GM23338 (cell line): ENCODE measurements at places on chromosomes 12 and 14. TPM values are rescaled to one million over a fixed set of nuclear protein-coding genes. Genes with fewer than 3 reads are reported as not detected.

GRCh38 chr12:54413284-54414190, 5.5 kb downstream of the ITGA5 start:
- H3K4me3 ChIP-seq = no peak overlapping the region
- H3K36me3 ChIP-seq = no peaks in the 10 kb centered on the region
- no peak overlapping the region for H3K27ac ChIP-seq
- peaks cover 15% of the 10 kb centered on the region for H3K27me3 ChIP-seq
- H3K4me1 ChIP-seq = peaks cover 9% of the 10 kb centered on the region; the same call in 1 of the 2 replicates

SLC25A47 gene
- not detected in 2 replicates for total RNA-seq

GRCh38 chr12:42606471-42606870, 16.9 kb upstream of the PRICKLE1 start:
- H3K4me3 ChIP-seq = no peak overlapping the region
- H3K4me1 ChIP-seq = peaks cover 12% of the 10 kb centered on the region
- H3K27me3 ChIP-seq = no peaks in the 10 kb centered on the region; the same call in 1 of the 2 replicates
- H3K27ac ChIP-seq = no peak overlapping the region
- no peak for DNase-seq

GRCh38 chr14:95489214-95490137, 27.0 kb downstream of the SYNE3 start:
- H3K4me1 ChIP-seq = no peaks in the 10 kb centered on the region; the same call in 1 of the 2 replicates
- H3K36me3 ChIP-seq = no peaks in the 10 kb centered on the region
- no peak overlapping the region for H3K4me3 ChIP-seq
- H3K27ac ChIP-seq = no peak overlapping the region
- no peak for DNase-seq

- no peaks in the 10 kb centered on the region for H3K27me3 ChIP-seq
- no peaks in the 10 kb centered on the region for H3K4me1 ChIP-seq
- H3K4me3 ChIP-seq = no peak overlapping the region
- H3K36me3 ChIP-seq = no peaks in the 10 kb centered on the region
- no peak overlapping the region for H3K27ac ChIP-seq
Observed at GRCh38 chr12:93950311-93950710, 198.1 kb upstream of the PLXNC1 start.

DNA sequence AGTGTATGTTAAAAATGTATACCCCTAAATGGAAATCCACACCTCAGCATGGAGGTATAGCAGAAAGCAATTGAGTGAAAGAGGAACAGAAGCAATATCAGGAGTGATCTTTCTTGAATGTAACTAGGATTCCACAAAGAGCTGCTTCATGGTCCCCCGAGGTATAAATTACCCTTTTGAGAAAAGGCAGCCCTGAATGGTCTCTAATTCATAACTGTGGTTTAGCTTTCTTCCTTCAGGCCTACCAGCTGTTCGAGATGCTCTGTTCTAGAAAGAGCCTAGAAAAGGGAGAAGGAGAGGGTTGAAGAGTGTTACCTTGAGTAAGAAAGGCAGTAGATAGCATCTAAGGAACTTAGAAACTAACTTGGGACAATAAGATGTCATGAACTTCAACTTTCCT, 42.9 kb upstream of the CSRNP2 start:
- no peaks in the 10 kb centered on the region; the same call in 1 of the 2 replicates for H3K36me3 ChIP-seq
- no peak overlapping the region for H3K4me3 ChIP-seq
- H3K4me1 ChIP-seq = no peaks in the 10 kb centered on the region

GRCh38 chr14:30620178-30620577, 1.9 kb upstream of the SCFD1 start:
- no peak overlapping the region for H3K4me3 ChIP-seq
- no peak for DNase-seq
- peaks cover 15% of the 10 kb centered on the region; the same call in 1 of the 2 replicates for H3K36me3 ChIP-seq
- no peaks in the 10 kb centered on the region for H3K27me3 ChIP-seq

DNA sequence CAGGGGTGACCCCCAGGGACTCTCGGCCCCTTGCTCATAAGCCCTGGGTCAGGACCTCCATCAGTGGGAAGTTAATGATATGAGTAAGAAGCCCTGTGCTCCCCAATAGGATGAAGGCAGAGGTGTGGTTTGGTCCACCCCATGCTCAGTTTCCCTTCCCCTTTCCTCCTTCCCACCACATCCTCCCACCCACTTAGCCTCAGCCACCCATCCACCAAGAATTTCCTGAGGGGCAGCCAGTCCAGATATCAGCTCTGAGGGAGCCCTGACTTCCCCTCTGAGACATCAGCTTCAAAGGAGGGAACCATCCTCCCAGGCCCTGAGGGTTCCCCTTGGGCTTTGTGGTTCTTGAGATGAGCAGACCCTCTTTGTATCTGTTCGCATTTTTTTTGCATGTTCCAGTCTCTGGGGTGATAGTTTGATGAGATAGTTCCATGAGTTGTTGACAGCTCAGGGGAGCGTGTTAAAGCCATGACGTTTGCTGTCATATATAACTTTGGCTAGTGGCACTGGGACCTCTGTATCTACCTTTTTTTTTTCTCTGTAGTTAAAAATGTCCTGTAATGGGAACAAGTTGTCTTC, 71.2 kb downstream of the LGMN start:
- no peak overlapping the region for H3K27ac ChIP-seq
- DNase-seq = no peak

DNA sequence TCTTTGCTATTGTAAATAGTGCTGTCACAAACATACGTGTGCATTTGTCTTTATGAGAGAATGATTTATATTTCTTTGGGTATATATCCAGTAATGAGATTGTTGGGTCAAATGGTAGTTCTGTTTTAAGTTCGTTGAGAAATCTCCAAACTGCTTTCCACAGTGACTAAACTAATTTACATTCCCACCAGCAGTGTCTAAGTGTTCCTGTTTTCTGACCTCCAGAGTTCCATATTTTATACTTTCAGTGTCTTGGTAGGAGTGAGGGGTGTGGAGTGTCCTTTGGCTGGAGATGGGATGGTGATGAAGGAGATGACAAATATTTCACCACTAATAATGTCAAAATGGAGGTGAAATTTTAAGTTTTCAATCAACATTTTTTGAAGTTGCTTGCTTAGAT, 86.4 kb downstream of the DACT1 start:
- no peaks in the 10 kb centered on the region for H3K36me3 ChIP-seq
- H3K27ac ChIP-seq = no peak overlapping the region
- no peak for DNase-seq
- H3K27me3 ChIP-seq = no peaks in the 10 kb centered on the region
- no peaks in the 10 kb centered on the region for H3K4me1 ChIP-seq

CREBL2 gene
- total RNA-seq = 20.5 and 21.6 TPM in 2 replicates

- no peak within 1 kb of the TSS for H3K27ac ChIP-seq
- peaks cover 7% of the 10 kb centered on the region; the same call in 1 of the 2 replicates for H3K4me1 ChIP-seq
- no peaks in the 10 kb centered on the region for H3K36me3 ChIP-seq
- DNase-seq = peak; percentile 63
Observed at GRCh38 chr12:23949348-23950209, at the start of gene SOX5. Gene SOX5 (minus strand): TSS chr12:23949670. CDS start chr12:23949601, 69 bp downstream.

DNA sequence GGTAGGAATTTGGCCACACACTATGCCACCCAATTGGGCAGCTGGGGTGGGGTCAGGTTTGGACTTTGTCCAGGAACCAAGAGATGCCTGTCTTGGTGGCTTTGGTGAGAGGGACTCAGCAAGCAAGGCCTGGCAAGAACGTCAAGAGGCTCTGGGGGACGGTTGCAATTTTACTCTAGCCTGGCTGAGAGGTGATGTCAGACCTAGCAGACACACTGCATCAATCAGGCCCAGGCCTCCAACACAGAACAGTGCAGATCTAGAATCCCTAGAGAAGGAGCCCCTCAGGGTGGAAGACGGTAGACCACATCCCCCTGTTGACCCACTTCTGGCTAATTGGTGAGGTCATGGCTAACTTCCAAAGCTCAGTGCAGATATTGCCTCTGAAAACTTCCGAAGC, 1.6 kb upstream of the UNC119B start:
- 0 out of 2 replicates have a peak, but pooled peaks cover 2% of the 10 kb centered on the region for H3K36me3 ChIP-seq
- peaks cover 8% of the 10 kb centered on the region for H3K4me1 ChIP-seq
- no peak overlapping the region for H3K27ac ChIP-seq
- DNase-seq = no peak

AJUBA gene
- total RNA-seq = 45.8 and 55.9 TPM in 2 replicates

DNA sequence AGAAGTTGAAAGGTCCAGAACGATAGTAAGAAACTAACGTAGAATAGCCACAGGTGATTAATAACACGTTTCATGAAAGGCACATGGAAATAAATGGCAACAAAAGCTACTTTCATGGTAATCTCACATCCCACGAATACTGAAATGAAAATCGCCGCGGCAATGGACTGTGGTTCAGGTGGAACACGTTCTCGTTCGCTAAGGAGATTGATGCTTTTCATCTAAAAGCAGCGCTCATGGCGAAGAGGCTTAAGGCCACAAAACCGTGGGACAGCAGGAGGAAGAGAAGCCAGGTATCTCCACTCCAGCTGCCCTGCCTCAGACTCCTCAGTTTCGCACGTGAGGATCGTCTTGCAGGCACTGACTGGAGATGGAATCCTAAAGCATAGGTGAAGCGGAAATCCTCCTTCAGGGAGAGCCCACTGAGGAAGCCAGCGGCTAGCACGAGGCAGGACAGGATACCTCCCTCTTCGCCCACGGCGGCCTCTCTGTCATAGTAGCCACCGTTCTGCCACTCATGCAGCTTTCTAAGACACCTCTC, 696 bp upstream of the GPHN start:
- H3K36me3 ChIP-seq = no peaks in the 10 kb centered on the region
- peaks cover 19% of the 10 kb centered on the region for H3K27me3 ChIP-seq
- peak overlapping the region; percentile 91 for H3K4me3 ChIP-seq

- H3K27ac ChIP-seq = no peak overlapping the region
- H3K4me3 ChIP-seq = no peak overlapping the region
- H3K4me1 ChIP-seq = peaks cover 19% of the 10 kb centered on the region
- no peaks in the 10 kb centered on the region for H3K36me3 ChIP-seq
- DNase-seq = no peak
Observed at GRCh38 chr12:48034835-48035805, 30.8 kb upstream of the COL2A1 start.

DNA sequence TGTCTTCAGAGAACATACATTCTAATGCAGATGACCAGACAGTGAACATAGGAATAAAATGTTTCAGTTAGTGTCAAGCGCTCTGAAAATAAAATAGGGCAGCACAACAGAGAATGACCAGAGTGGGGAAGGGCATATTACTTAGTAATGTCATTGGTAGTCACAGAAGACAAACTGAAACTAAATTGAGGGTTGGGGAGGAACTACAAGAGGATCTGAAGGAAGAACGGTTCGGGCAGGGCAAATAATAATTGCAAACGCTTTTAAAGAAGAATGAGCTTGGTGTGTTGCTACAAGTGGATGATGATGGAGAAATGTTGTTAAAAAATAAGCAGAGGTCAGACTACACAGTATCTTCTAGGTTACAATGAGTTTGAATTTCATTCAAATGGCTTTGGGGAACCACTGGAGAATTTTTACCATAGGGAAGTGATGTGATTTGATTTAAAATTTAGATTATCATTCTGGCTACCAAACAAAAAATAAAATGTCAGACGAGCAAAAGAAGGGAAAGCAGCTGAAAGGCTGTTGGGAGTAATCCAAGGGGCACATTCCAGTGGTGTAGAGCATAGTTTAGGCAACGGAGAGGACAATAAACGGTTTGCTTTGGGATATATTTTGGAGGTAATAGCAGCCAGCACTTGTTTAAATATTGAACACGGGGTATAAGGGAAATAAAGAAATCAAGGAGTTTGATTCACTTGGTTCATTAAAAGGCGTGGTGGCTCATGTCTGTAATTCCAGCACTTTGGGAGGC, 56.3 kb upstream of the SLC6A13 start:
- no peak for DNase-seq
- no peaks in the 10 kb centered on the region for H3K4me1 ChIP-seq
- H3K27ac ChIP-seq = no peak overlapping the region
- no peak overlapping the region for H3K4me3 ChIP-seq
- peaks cover 43% of the 10 kb centered on the region; the same call in 1 of the 2 replicates for H3K36me3 ChIP-seq

- H3K27me3 ChIP-seq = no peaks in the 10 kb centered on the region
- H3K4me1 ChIP-seq = no peaks in the 10 kb centered on the region
- no peak overlapping the region for H3K27ac ChIP-seq
- H3K4me3 ChIP-seq = no peak overlapping the region
- H3K36me3 ChIP-seq = no peaks in the 10 kb centered on the region
Observed at GRCh38 chr14:64811676-64812075, 68.0 kb downstream of the SPTB start.

DNA sequence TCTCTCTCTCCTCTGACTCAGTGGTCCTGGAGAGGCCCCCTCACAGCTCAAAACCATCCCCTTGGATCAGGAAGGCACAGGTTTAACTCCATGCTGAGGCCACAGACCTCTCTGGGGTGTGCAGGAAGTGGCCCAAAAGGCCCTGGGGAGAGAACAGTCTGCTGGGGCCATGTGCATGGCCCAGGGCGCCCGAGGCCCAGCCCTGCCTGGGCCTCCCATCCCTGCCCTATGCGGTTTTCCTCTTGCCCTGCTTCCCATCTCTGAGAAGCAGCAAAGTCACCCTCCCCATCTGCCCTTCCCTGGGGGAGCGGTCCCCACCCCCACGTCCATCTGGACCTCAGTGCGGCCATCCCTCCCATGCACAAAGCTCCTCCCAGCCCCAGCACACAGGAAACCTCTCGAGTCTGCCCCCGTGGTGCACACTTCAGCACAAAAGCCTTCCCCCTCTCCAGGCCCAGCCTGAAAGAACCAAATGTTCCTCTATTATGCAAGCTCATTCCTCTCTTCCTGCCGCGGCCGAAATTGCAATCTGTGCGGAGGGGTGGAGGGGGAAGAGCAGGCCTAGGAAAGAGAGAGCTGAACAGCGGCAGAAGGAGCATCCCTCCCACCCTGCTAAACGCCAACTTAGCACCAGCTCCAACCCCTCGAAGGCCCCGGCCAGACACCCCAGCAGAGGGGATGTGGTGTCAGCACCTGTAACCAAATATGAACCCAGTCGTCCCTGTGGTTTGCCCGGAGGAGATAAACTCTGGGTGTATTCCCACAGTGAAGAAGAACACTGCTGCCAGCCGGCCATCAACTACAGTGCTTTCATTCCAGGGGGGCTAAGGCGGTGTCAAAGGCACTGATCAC, 108.5 kb downstream of the SCARB1 start:
- no peaks in the 10 kb centered on the region for H3K36me3 ChIP-seq
- no peaks in the 10 kb centered on the region for H3K27me3 ChIP-seq
- DNase-seq = peak; percentile 74
- H3K4me1 ChIP-seq = peaks cover 17% of the 10 kb centered on the region
- H3K4me3 ChIP-seq = no peak overlapping the region

SERPINA6 gene
- not detected in 2 replicates for total RNA-seq

DNA sequence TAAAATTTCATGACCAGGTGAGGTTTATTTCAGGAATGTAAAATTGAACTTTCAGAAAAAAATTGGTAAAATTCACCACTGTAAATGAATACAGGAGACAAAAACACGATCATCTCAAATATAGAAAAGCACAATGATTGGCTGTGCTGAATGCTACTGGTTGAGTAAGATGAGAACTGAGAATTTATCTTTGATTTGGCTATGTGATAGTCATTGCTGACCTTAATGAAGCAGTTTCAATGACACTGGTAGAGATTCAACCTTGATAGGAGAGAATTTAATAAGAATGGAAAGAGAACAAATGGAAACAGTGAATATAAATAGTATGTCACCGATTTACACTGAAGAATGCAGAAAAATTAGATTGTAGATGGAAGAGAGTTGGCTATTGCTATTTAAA, 6.4 kb upstream of the PMCH start:
- no peak overlapping the region for H3K4me3 ChIP-seq
- peaks cover 12% of the 10 kb centered on the region; the same call in 1 of the 2 replicates for H3K36me3 ChIP-seq
- no peak for DNase-seq
- no peaks in the 10 kb centered on the region for H3K4me1 ChIP-seq
- H3K27ac ChIP-seq = no peak overlapping the region
- no peaks in the 10 kb centered on the region for H3K27me3 ChIP-seq
